ENCODE measurements at places on chromosomes 2 and 18.

DNA sequence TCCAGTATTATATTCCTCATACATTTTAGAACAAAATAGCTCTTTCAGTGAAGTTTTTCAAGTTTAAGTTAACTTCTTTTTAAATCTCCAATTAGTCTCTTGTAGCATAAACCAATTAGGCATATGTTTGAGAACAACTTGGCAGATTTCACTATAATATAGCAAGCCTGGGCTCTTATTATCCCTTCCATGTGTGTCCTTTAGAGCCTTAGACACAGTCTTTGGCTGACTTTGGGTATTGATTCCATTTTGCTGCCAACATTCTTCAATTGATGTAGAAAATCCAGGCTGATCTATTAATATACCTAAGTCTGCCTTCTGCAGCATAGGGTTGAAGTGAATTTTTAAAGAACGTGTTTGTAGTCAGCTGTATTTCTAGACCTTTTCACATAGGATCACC lies 179.1 kb upstream of the RPRM start:
- no peak for DNase-seq

DNA sequence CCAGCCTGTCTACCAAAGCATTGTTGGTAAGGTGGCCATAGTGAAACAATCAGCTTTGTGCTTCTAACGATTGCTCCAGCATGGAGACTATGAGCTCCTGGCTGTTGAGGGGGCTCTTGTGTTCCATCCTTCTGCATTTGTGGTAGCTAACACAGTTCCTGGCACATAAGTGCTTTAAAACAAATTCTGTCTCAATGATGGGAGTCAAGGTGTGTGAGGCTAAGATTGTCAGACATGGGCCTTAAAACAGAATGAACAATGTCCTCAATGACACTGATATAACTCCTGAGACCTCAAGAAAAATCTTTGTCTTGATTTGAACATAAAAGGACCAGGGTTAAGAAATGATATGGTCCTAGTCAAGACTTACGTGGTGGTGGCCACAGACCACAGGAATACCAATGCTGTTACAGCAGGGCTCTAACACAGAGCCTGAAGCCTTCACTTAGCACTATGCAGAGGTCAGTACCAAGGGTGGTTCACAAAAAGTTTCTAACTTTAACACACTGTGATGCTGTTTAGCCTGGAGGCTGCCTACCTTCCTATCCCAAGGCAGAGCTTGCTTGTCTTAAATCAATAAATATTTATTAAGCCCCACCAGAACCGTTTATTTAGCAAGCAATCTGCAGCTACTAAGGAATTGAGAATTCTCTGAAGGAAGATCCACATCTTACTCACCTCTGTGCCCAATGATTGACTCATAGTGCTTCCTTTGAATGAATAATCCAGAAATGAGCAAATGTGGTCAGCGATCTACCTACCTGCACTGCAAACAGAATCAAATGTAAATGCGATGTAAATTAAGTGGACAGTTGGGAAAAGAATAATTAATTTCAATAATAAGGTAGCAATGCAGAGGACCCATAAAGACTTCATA lies 35.1 kb downstream of the EVA1A start:
- no peak for DNase-seq

- no peak for DNase-seq
These were observed 5.8 kb upstream of the RDH14 start for GRCh38 chr2:18566145-18566769.

GRCh38 chr2:29238497-29238896 lies 123.3 kb downstream of the CLIP4 start:
- DNase-seq: no peak

- no peak for DNase-seq
These were observed 41.7 kb upstream of the EFEMP1 start for GRCh38 chr2:55965276-55965675.

DNA sequence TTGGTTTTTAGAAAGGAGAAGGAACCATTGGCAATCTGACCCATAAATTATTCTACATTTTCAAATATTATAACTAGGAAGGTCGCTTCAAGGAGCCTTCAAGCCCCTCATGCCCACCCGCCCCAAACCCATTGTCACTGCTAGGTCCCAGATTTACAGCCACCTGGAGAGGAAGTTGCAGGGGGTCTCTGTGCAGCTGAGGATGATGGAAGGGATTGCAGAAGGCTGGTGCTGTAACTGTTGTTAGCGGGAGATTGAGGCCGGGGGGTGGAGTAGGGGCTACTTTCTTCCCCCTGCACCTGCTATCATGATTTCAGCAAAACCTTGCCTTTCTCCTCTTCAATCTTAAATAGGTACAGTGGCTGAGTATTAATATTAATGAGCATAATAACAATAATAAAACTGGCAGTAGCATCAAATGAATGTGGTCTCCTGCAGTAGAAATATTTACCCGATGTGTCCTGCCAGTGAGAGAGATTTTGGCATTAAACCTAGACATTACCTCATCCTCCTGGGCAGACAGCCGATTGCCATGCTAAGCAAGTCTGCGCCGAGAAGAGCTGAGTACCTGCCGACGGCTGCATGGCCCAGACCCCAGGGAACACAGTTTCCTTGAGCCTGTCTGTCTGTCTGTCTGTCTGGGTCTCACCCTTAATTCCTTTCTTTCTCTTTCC lies 225.4 kb downstream of the FAM210A start:
- DNase-seq: no peak

DNA sequence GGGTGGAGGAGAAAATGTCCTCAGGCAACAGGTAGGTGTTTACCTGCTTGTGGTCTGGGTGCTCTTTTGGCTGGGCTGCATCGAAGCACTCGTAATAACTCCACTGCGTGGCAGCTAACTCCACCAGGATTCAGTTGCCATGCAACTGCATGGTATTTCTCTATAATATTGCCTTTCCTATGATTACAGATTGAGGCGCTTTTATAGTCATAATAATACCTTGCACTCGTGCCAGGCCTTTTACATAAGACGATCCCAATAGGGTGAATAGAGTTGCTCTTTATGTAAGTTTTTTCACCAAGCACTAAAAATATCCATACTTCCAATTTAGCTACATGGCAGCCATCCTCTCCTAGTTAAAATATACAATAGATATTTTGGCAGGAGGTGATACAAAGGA lies 19.7 kb upstream of the NYAP2 start:
- DNase-seq: no peak

- no peak for DNase-seq
These were observed 78.0 kb upstream of the KCNJ3 start for GRCh38 chr2:154620471-154620870.

DNA sequence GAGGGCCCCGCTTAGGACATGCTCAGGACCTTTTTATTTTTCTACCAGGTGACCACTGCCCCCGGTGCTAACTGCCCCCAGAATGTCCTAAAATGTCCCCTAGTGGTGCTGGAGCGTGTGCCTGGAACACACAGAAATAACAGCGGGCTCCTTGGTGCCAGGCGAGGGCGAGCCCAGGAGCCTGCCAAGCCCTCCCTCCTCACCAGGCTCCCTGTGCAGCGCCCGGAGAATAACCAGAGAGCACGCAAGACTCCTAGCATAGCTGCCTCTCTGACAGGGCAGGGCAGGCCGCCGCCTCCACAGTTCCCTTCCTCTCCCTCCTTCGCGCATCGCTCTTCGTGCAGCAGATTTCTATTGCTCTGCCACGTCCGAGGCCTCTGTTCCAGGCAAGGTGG lies 84.3 kb upstream of the ZNF516 start:
- no peak for DNase-seq

- no peak for DNase-seq
These were observed 777 bp downstream of the MOCOS start for GRCh38 chr18:36187826-36188721.

GRCh38 chr2:193463011-193463410 lies 1268.3 kb upstream of the TMEFF2 start:
- no peak for DNase-seq

DNA sequence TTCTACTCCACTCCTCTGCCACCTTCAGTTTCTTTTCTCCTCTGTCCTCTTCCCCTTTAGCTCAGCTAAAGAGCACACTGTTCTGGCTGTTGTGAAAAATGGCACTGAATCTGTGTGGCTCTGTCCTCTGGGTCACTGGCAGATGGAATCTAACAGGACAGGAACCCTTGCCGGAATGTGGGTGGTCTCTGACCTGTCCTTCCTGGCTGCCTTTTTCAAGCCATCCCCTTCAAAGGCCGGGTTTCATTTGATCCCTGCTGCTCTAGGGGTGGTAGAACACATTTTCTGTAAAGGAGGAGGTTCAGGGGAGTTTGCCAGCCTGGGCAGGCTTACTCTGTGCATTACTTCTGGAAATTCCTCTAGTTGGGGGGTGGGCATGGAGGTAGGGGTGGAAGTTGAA lies 29.9 kb downstream of the MTCL1 start:
- no peak for DNase-seq

DNA sequence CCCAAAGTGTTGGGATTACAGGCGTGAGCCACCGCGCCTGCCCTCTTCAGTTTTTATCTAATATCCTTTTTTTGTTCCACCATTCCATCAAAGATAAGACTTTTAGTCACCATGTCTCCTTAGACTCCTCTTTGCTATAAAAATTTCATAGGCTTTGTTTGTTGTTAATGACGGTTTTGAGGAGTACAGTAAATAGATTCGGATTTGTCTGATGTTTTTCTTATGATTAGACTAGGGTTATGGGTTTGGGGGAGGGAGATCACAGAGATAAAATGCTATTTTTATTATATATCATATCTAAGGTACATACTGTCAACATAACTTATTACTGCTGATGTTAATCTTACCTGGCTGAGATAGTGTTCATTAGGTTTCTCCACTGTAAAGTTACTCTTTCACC lies 6.2 kb downstream of the IL36B start:
- no peak for DNase-seq

DNA sequence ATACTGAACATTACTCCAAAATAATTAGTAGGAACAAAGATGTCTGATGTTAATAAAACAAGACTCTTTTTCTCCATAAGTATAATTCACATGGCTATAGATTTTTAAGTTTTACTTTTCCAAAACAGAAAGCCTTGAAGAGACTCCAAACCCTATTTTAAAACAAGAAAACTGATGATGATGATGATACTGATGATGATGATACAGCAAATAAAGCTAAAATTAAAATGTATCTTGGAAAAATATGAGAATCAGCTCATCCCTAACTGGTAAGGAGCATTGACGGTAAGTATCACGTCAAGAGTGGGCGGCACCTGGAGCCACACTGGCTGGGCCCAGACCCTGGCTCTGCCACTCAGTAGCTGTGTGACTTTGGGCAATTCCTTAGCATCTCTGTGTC lies 39.6 kb downstream of the ID2 start:
- no peak for DNase-seq

DNA sequence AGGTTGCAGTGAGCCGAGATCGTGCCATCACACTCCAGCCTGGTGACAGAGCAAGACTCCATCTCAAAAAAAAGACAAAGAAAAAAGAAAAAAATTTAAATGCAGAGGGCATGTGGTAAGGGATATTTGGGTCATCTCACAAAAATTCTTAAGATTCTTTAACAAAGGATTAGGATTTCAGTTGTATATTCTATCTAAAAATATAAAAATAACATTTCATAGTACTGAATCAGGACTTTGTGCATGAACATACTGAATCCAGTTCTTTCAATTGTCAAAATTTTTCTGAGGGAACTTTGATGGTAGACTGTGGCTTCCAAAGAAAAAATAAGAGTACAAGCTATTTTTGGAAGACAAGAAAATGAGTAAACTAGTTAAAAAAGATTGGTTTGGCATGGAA lies 6.5 kb upstream of the PPP3R1 start:
- no peak for DNase-seq

- DNase-seq: no peak
These were observed 1372.1 kb upstream of the DDX18 start for GRCh38 chr2:116442418-116442817.

- DNase-seq: no peak
These were observed 562.2 kb upstream of the VWC2L start for GRCh38 chr2:213848631-213849030.

GRCh38 chr2:239881561-239882320 lies 143.4 kb downstream of the NDUFA10 start:
- DNase-seq: no peak

DNA sequence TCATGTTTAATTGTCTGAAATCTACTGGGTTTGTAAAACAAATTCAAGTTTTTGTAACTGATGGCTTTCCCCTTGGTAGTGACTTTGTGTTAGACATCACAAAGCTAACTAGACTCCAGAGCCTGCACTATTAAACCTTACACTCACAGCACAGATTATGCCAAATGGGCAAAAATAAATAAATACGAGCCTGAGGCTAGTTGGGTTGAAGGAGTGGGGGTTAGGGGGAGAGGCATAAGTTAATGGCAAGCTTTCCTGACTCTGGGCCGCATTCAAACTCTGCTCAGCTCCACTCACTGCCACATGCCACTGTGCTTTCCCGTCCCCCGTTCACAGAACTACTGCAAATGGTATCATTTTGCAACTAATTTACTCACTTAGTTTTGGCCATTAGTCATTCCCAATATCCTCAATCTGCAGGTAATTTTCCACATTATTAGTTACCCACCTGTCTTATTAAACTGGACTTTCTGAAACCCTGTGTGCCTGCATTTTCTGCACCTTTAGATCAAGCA lies 1079.9 kb upstream of the PIK3C3 start:
- DNase-seq: no peak

- no peak for DNase-seq
These were observed 7.6 kb upstream of the DSG2 start for GRCh38 chr18:31490387-31490786.

GRCh38 chr2:222572751-222573174 lies 83.1 kb downstream of the FARSB start:
- no peak for DNase-seq

- DNase-seq: no peak
These were observed 40.4 kb upstream of the ATIC start for GRCh38 chr2:215271446-215271845.
